ENCODE measurements at places on chromosomes 2 and 18.

- no peak for DNase-seq
Measured at GRCh38 chr2:187264612-187265011, 183.4 kb downstream of the CALCRL start.

- no peak for DNase-seq
Measured at GRCh38 chr18:69596345-69596744, 195.7 kb downstream of the DOK6 start.

DNA sequence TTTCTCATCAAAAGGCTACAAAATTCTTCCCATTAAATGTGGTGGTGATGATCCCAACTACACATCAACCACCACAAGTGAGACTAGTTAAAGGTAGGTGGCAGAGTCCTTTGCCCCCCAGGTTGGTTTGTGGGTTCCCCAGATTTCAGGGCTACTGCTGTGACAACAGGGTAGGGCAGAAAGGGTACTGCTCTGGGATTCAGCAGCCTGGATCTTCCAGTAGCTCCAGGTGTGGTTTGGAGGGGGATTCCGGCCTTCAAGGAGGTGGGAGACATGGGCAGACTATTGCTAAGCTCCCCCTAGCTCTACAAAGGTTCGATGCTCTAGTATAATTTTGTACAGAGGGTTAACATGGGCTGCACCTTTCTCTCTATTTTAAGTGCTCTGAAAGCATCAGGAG is 74.9 kb upstream of the FZD5 start:
- DNase-seq, result no peak

DNA sequence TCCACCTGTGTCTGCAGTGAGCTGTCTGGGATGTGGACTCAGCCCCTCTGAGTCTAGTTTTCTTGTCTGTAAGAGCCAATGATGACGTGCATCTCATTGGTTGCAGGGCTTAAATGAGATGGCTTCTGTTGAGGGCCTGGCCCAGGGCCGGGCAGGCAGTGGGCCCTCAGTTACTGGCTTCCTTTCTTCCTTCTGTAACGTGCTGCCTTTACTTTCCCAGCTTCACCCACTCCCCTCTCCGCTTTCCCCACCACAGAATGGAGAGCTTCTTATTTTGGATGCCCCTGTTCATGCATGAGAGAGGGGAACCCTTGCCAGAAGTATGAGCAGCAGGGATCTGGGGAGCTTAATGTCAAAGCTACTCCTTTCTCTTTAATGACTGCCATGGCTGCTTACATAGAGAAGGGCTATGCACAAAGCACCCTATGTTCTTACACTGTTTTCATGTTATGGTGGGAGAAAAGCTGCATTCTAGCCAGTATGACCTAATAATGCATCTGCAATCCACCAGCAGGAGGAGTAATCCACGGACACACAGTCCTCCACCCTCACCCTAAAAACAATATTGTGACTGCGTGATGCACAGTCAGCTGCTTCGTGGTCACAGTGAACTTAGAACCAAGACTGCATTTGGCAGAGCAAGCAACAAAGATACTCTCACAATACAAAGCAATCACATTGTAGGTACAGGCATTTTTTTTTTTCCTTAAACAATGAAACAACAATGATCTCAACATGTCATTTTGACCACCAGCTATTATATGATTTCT is 37.2 kb downstream of the CREG2 start:
- no peak for DNase-seq

GRCh38 chr2:237859533-237860272 is at the start of gene RAMP1:
Gene RAMP1 (plus strand): TSS chr2:237859623. CDS start chr2:237859676, 53 bp downstream.
- no peak for DNase-seq

DNA sequence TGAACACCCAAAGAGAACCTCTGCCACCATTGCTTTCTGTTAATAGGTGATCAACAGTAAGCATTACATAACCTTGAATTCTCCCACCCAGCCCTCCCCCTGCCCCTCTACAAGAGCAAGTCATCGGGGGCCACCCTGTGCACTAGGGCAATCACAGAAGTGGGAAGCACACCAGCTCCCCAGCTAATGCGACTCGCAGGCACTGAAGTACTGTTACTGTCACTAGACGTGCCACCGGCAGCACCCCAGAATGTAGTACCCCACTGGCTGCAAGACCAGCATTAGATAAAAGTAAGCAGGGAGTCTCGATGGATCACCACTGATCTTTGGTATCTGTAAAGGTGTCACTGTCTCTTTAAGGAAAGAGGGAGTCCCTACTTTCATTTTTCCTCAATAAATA is 167.6 kb downstream of the FAM210A start:
- no peak for DNase-seq

DNA sequence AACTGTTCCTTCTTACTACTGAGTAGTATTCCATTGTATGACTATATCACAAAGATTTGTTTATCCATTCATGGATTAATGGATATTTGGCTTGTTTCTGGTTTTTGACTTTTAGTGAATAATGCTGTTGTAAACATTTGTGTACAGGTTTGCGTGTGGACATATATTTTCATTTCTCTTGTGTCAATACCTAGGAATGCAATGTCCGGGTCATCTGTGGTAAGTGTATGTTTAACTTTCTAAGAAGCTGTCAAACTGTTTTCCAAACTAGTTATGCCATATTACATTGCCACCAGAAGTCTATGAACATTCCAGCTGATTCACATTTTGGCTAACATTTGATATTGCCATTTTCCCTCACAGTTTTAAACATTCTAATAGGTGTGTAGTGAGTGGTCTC is 29.1 kb upstream of the SLC16A14 start:
- no peak for DNase-seq

- no peak for DNase-seq
Measured at GRCh38 chr2:96537066-96537733, 648 bp downstream of the ARID5A start.

DNA sequence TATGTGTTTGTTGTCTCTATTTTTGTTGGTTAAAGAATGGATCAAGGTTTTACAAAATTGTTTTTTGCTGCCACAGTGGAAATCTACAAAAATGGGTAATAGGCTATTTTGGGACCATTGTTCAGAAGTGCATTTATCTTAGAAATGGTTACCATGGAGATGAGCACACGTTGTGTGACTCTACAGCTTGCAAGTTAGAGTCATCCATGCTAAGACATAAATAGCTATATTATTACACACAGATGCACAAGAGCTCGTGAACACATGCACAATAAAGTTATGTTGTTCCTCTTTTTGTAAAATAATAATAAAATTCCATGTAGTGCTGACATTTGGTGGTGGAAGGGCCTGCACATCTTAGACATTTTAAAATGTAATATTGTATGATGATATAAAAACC is 15.5 kb upstream of the DUSP19 start:
- DNase-seq, result no peak

DNA sequence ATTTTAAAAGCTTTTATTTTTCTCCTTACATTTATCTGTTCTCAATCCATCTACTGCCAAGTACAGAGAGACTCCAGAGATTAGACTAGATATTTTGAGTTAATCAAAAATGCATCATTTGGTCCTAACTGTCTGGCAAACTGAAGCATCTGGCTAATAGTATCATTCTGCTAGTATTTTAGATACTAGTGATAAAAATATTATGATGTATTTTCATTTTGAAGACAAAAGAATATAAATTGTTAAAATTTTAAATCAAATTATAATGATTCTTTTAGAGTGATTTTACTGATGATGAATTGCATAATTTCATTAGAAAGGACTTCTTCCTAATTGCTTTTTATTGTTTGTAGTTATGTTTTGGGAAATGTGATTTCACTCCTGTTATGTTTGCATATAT is 584.0 kb downstream of the LRRTM4 start:
- DNase-seq, result no peak

GRCh38 chr18:2515908-2516625 is 55.2 kb downstream of the METTL4 start:
- DNase-seq, result no peak

DNA sequence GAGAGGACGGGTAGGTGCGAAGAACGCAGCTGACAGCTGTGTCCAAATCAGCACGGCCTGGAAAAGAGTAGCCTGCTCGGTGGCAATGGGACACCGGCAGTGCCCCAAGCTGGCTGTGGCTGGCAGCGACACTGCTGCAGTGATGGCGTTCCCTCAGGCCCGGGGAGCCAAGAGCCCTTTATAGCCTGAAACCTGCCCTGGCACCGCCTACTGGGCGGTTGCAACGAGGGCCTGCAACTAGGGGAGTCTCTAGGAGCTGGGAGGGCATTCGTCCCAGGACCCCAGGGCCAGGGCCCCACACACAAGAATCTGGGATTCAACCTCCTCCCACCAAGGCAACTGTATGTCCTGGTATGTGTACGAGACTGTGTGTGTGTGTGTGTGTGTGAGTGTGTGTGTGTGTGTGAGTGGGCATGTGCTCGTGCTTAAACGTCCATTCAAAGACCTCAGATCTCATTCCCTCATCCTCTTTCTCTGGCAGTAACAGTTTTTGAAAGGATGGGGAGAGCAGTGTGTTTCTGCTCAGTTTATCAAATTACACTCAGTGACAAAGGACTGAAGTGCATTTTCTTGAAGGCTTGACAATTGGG is 6.8 kb upstream of the CYP26B1 start:
- no peak for DNase-seq

DNA sequence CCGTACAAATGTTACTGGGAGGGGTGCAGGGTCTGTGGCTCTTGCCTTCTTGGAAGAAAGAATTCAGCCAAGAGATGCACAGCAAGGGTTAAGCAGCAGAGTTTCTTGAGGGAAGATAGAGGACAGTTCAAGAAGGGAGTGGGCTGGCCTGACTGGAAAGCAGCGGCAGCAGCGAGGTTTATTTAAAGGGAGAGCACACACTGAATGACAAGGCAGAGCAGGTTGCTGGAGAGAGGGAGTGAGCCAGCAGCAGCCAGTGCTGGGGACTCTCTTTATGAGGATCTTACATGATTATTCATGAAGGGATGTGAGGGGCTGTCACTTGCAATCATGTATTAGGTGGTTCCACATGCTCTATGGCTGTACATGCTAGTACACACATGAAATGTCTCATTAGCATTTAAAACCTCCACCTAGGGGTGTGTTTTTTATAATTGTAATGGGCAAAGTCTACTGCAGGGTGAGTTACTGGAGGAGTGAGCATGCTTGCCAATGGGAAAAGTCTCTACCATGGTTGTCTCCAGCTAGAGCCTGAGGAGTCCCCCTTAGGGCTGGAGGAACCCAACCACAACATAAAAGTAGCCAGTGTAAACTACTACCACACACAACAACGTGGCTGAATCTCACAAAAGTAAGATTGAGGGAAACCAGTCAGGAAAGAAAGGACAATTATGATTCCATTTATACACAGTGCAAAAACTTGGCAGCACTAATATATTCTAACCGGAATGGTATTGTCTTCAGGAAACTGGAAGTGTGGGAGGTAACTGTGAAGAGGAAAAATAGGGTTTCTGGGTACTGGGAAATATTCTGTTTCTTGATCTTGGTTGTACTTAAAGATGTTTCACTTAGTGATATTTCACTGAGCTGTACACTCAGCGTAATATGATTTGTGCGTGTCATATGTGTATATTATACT is 87.6 kb upstream of the FAM110C start:
- DNase-seq, result no peak

DNA sequence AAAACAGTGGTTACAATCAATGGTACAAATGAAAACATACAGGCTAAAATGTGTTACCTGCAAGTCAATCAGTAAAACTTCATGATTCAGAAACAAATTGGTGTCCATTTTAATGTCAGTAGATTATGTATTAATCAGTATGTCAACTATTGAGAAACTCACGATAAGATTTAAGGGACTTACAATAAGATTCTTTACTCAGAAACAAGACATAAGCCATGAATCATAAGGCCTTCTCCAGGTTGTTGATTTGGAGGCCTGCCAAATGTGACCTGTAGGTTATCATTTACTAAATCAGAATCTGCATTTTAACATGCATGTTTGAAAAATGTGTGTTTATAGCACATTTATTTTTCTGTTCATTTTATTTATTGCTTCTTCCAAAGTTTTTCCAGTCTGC is 623.1 kb downstream of the CCDC85A start:
- no peak for DNase-seq

GRCh38 chr2:162579986-162580385 is 236.1 kb downstream of the GCA start:
- no peak for DNase-seq

DNA sequence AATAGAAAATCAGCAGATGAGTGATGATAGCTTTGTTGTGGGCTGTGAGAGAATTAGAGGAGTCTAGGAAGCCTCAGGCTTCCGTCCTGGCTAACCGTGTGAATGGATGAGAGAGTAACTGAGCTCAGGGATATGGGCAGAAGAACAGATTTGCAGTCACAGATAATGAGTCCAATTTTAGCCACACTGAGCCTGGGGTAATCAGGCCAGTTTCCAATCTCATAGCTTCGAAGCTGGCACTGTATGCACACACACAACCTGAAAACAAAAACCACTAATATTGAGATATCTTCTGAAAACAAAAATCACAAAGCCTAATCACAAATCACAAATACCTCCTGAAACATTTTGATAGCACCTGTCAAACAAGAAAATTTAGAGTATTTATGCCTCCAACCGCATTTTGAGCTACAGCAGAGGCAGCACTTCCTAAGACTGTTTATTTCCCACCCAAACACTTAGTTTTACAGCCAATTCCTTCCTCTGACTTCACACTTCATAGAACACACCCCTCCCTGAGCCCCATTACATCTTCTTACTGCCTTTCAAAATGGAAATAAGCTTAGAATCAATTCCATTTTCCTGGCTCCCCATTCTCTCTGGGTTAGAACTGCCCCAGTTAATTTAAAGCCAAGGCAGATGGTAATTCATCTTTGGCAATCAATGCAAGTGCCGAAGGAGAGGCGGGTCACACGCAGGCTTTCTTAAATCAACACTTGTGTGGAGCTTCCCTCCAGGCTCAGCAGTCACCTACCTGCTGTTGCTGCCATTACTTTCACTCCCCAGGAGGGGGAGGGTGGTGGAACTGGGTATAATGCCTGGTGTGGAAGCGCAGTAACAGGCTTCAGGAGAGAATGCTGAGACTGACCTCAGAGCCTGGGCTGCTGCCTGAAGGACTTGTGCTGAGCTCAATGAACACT is 18.9 kb downstream of the TTR start:
- no peak for DNase-seq

DNA sequence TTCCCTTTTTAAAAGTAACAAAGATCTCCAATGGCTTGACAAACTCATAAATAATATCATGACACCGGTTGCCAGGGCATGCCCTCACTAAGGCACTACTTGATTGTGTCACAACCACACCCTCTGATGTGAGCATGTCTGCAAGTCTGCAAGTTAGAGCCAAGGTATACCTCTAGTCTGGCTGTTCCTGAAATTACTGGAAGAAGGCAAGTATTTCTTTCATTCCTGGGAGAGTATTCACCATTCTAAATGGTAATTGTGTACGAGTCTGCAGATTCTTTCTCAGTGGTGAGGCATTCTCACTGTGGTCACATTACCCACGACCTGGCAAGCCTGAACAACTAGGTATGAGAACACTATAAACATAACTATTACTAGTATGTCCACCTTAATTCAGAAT is 25.7 kb upstream of the RNU4ATAC start:
- no peak for DNase-seq

- no peak for DNase-seq
Measured at GRCh38 chr18:23573626-23574431, 12.5 kb downstream of the NPC1 start.
